Astrocyte of the cerebellum (primary cell): ENCODE measurements at places on chromosomes 1 and 21.

GRCh38 chr1:151918819-151919610 is 9.7 kb upstream of the THEM4 start:
- no peak for DNase-seq

- DNase-seq = no peak
Observed at GRCh38 chr1:81498471-81499462, 302.0 kb upstream of the ADGRL2 start.

DNA sequence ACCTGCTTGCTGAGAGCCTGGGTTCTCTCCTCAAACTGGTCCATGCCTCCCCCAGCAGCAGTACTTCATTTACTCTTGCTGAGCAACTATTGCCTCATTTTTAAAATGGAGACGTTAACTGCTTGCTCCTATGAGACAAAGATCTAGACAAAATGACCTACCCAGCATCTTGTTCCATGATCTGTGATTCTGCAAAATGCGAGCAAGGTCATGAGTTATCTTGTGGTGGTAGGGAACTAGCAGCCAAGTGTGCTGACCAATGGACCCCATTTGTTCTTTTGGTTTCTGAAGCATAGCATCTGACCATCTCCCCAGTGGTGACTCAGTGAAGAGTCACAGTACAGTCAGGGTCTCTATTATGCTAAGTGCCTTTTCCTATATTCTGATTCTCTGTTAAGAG is 40.4 kb downstream of the TBX15 start:
- DNase-seq = no peak

DNA sequence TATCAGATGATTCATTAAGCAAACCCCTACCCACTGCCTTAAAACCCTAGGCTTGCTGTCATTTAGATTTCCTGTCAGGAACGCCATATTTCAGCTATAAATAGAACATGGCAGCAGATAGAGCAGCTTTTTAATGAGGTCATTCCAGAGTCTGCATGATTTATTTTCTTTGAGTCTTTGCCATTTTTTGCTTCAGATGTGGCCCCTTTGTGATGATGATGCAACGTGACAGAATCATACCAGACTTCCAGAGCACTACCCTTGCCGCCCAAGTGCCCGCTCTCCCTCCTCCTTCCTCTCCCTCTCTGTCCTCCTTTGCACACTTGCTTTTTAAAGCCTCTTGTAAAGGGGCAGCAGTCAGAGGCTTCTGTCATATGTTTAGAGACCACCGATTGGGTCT is 55.5 kb upstream of the TRIM67 start:
- peak; percentile 55 for DNase-seq

- no peak for DNase-seq
Observed at GRCh38 chr1:224435999-224436398, 1.4 kb upstream of the WDR26 start.

DNA sequence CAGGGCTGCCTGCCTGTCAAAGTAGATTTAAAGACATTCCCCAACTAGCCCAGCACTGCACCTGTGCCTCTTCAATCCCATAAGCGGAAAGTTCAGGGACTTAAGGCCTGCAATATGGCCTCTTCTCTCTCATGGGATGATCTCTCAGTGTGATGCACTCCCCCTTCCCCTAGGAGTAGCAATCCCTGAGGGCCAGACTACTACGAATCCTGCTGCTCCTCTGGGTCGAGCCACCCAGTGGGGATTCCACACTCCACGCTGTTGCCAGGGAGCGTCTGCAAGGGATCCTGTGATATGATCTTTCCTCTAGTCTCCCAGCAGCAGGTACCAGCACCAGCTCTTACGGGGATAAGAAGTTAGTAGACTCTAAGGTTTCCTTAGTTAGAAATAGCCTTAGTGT is 13.2 kb upstream of the OR6N2 start:
- no peak for DNase-seq

GRCh38 chr1:158098256-158098655 is 82.4 kb upstream of the CD1D start:
- no peak for DNase-seq

- DNase-seq = no peak
Observed at GRCh38 chr1:38018864-38019343, 6.4 kb downstream of the UTP11 start.

DNA sequence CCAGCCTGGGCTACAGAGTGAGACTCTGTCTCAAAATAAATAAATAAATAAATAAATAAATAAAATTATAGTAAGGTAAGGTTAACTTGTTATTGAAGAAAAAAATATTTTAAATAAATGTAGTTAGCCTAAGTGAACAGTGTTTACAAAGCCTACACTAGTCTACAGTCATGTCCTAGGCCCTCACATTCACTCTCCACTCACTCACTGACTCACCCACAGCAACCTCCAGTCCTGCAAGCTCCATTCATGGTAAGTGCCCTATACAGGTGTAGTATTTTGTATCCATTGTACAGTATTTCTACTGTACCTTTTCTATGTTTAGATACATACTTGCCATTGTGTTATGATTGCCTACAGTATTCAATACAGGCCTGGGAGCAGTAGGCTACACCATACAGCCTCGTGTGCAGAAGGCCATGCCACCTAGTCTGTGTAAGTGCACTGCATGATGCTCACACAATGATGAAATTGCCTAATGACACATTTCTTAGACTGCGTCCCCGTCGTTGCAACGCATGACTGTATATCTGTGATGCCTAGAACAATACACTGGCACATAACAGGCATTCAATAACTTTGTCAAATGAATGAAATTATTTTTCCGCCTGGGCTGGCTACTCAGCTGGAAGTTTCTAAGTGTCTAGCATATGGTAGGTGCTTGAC is 14.8 kb downstream of the KCNN3 start:
- DNase-seq = no peak

- DNase-seq = peak; percentile 6
Observed at GRCh38 chr1:184755226-184756065, 788 bp upstream of the EDEM3 start.

- DNase-seq = no peak
Observed at GRCh38 chr1:64526312-64526711, 56.4 kb downstream of the CACHD1 start.

DNA sequence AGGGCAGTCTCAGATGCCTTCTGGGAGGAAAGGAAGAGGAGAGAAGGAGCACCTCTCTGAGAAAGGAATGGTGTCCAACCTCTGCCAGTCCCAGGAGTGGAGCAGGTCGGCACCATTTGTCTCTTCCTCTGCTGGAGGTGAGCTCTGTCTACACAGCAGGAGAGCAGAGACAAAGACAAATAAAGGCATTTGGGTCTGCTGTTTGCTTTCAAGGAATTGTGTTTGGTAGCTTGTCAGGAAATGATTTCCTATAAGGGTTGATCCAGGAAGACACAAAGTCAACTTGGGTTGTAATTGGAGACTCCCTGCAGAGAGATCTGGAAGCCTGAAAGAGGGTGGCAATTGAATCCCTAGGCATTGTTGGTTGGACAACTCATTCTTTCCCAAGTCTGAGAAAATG is 34.5 kb upstream of the PLXNA2 start:
- no peak for DNase-seq

GRCh38 chr21:35974775-35975174 is 85.6 kb downstream of the SETD4 start:
- DNase-seq = no peak

- no peak for DNase-seq
Observed at GRCh38 chr1:106268070-106268469, 788.4 kb upstream of the PRMT6 start.

DNA sequence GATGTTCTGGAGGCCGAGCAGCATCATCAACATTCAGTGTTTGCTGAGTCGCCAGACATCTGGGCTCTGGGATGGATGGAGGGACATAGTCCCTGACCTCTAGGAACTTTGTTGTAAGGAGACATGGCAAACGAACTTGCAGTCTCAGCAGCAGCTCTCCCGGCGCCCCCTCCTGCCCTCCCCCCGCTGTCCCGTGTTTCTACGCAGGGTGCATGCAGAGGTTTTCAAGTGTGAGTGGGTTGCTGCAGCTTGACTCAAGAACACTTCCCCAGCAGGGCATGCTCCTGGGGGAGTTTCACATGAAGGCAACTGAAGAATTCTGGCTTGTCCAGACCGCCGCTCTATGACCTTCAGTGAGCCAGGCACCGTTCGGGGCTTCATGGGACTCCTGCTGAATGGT is 121.9 kb downstream of the CAMTA1 start:
- DNase-seq = no peak

- DNase-seq = no peak
Observed at GRCh38 chr1:43269627-43270375, at the start of gene TMEM125. Gene TMEM125, plus strand, starts transcription at chr1:43269983. Its CDS starts 2,740 bp downstream, at chr1:43272723.

GRCh38 chr1:78146205-78146771 is 100.5 kb downstream of the GIPC2 start:
- no peak for DNase-seq

DNA sequence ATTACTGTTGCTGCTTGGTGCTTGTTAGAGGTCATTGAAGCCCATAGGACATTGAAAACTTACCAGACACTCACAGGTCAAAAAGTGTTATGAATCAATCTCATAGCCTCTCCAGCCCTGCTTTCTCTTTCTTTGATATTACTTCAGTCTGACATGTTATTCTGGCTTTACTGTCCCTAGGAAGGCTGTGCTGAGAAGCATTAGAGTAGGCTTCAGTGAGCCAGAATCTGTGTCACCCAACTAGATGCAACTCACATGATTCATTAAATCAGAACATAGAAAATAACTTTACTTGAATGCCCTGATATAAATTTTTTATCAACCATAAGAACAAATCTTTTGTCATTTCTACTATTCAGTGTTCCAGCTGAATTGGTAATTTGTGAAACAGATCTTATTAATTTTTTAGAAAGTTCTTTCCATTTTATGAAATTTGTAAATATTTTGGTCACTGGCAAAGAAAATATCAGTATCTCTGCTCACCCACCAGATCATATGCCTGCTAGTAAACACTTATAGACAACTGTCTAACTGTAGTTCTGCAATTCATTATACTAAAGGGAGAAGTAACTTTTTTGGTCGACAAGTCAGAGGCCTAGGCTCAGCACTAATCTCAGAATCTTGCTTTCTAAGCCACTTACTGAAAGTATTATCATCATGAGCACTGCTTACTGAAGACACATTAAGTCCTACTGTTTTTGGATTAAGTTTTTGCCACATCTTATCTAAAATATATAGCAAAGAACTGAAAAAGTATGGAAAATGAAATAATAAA is 48.2 kb downstream of the RPAP2 start:
- no peak for DNase-seq
